ENCODE measurements at places on chromosomes 3 and 15.
A peak's percentile ranks its signal among the peaks of the same experiment; 100 is the strongest.

DNA sequence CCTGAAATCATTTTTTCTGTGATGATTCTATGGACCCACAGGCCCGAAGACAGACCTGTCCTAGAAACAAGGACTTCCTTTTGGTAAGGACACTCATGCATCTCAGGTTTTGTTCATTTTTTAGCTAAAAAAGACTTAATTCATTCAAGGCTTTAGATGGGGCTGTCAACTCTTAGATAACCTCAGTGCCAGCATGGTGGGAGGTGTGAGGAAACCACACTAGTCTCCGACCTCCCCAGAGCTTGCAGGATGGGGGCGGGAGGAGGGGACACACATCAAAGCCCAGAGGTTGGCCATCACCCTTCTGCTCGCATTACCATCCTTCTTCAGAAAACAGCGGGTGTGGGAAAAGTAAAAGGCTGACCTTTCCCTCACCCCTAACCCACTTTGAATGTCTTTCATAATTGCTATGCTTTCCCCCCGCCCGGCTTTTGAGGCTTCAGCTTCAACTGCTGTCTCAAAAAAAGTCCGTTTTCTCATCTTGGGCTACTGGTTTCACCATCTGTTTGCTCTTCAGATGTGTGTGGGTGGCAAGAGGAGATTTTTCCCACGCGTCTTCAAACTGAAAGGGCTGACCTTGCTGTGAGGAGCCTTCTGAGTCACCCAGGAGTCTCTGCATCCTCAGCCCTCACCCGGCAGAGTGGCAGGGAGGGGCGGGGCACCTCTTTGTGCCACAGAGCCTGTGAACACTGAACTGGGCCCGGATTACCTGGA is 27.6 kb upstream of the CXCR6 start:
- peak; percentile 75 for DNase-seq

DNA sequence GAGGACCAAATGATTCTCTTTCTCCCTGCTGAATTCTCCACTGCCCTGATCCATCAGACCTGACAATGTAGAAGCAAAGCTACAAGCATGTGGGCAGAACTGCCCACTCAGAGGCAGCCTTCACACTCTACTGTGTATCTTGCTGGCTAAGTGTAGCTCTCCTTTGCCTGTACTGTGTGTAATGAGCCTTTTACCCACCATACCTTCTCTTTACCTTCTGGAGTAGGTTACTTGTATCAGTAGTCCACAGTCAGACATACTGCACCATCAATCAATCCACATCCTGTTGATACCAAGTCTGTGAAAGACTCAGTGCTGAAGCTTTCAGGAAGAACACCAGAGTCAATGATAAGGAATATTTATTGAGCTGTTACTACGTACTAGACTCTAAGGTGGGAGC is 440.7 kb upstream of the ARHGEF26 start:
- DNase-seq = no peak

DNA sequence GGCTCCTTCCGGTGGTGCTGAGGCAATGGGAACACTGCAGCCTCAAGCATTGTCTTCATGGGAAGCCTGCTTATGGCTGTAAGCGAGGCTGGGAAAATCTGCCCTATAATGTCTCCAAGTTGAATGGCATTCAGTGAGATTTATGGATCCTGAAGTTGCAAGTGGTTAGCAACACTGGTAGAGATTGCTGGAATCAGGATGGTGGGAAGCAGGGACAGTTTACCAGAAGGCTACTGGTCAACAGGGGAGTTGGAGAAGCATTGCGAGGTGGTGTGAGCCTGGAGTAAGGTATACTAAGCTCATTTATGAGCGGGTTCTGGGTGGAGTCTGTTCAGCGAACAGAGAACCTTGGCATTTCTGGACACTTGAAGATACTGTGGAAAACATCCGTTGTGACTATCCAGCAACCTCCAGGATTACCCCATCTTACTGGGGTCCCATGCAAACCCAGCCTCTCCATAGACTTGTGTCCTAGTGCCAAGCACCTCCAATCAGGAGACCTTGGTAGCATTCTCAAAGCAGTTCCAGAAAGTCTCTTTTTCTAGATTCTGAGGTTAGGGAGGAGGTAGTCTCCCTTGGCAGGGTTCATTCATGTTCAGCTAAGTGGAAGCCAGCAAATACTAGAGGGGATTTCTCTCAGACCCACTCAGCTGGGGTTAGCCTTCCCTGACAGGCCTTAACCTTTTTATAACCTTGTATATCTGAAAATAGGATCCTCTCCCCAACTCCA is 7.3 kb downstream of the RPSA start:
- DNase-seq = no peak

GRCh38 chr15:101444807-101445508 is 44.5 kb downstream of the PCSK6 start:
- no peak for DNase-seq

DNA sequence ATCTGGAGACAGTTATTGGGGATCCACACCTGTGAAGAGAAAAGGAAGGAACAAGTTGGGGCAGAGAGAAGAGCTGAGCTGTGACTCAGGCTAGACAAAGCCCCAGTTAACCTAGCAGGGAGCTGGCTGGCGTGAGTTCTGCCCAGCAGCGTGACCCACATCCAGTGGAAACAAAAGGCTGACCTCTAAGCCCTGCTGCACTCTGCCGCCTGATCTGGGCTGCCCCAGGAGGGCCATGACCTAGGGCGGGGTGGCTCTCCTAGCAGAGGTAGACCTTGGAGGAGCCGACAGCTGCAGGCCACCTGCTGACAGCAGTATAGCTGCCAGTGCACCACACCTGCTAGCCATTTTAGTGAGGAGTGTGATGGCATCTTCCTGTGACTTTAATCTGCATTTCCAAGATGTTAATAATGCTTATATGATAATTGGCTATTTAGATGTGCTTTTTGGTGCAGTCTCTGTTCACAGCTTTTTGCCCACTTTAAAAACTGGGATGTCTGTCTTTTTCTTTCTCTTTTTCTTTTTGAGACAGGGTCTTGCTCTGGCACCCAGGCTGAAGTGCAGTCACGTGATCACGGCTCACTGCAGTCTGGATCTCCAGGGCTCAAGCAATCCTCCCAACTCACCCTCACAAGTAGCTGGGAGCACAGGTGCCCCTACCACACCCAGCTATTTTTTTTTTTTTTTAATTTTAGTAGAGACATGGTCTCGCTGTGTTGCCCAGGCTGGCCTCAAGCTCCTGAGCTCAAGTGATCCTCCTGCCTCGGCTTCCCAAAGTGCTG is 78.1 kb downstream of the LSM3 start:
- DNase-seq = no peak

DNA sequence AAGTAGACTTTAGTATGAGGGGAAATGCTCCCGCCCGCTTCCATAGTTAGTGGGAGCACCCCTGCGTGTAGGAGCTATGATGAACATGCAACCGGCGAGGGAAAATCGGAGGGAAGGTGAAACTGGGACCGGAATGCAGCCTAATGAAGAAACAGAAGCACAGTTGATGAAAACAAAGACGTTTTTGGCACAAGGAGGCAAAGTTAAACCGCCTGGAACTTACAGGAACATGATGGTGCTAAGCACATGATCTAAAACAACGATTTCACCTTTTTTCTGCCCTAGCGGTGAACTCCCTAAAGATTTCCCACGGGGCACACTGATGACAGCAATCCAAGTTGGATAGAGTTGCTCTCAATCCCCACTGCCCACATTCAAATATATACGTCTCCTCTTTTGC is 49.4 kb upstream of the SPATA12 start:
- no peak for DNase-seq

DNA sequence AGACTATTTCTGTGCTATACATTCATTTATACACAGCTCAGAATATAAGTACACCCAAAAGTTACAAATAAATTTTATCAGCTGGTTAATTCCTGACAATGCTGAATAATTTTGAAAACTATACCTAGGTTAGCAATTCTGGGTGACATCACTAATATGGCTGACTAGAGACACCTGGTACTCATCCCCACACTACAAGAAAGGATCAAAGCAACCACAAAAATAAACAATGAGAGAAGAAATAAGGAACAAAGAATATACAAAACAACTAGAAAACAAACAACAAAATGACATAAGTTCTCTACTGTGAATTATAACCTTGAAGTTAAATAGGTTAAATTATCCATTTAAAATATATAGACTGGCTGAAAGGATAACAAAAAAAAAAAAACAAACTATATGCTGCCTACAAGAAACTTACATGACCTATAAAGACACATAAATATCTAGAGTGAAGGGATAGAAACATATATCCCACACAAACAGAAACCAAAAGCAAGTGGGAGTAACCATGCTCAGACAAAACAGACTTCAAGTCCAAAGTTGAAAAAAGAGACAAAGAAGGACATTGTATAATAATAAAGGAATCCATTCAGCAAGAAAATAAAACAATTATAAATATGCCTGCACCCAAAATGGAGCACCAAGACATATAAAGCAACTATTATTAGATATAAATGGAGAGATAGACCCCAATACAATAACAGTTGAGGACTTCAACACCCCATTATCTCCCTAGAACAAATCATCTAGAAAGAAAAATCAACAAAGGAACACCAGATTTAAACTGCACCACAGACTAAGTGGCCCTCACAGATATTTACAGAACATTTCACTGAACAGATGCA is 57.8 kb downstream of the IMPG2 start:
- no peak for DNase-seq

DNA sequence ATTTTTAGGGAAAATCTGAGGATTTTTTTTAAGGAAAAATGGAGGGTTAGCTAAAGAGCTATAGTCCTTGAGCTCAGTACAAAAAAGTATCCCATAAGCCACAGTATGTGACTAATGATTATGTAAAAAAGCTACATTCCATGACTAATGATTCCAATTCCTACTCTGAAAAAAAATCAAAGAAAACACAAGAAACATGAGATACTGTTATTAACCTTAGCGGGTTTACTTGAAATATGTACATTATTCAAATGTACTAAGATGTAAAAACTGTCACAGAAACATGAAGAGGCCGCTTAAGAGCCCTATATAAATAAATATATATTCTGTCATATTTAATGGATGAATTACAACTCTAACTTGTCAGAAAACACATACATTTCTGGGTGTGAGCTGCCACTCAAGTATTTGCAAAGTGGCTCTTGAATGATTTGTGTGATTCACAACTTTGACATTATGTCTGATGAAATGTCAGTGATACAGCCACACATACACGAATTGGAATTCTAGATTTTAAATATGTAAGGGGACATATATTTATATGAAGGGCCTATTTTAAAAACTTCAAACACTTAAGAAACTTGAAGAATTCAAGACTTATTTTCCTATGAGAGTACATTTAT is 518.7 kb upstream of the SUCLG2 start:
- no peak for DNase-seq

DNA sequence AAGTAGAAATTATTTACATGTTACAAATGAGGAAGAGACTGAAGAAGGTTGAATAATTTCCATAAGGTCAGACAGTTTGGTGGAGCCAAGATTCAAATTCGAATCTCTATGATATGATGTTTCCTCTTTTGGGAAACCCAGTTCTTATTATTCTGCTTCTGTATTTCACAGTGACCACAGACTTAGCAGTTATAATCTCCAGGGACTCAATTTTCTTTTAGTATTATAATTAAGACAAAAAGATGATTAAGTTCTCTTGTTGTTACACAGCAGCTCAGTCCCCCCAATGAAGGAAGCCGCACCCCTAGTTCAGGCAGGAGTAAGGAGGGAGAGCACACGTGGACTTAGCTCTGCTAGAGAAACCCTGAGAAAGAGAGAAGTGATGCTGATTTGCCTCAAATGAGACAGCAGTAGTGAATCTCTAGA is 130.6 kb downstream of the CCNL1 start:
- DNase-seq = no peak

DNA sequence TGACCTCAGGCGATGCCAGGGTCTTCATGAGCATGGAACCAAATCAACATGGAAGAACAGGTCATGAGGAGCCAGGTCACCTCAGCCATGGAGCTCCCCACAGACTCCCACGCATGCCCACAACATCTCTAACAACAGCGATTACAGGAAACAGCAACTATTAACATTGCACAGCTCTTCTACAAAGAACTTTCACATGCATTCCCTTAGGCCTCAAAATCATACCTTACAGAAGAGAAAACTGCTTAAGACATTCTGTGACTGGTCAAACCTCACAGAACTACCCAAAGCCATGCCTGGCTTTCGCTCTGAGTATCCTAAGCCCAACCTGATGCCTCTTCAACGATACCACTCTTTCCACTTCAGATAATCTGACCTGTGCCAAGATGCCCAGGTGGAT is 117.8 kb downstream of the OXNAD1 start:
- DNase-seq = no peak

DNA sequence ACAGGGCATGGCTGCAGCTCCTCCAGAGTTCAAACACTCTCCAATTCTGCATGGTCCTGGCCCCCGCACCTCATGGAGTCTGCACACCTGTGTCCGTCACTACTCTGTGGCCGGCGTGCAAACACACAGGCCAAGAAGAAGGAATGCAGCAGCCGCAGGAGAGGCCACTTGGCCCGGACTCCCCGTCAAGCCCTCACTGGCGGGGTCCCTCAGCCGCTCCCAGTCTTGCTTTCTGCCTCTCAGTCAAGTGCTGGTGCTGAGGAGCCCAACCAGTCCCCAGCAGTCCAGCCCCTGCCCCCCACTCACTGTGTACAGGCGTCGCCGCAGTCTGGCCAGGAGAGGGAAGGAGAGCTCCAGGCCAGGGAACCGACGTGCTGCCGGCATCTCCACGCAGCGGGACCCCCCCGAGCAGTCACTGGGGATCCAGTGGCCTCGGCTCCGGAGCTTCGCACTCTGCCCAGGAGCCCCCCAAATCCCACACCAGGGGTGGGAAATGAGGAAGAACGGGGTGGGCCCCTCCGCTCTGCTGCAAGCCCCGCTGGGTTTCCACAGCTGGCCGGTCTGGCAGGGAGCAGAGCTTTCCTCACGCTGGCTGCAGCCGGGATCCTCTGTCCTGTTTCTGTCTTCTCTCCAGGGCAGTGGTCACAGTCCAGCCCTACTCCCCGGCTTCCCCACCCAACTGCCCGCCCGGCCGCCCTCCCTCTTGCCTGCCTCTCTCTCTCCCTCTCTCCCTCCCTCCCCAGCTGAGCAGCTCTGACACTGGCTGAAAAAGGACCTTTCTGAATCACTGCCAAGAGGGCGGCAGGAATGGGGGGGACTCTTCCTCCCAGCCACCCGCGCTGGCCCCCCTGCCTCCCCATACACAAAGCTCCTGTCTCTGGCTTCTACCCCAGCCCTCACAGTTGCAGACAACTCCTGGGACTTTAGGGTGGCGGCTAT is 16.0 kb downstream of the TNK2 start:
- no peak for DNase-seq

DNA sequence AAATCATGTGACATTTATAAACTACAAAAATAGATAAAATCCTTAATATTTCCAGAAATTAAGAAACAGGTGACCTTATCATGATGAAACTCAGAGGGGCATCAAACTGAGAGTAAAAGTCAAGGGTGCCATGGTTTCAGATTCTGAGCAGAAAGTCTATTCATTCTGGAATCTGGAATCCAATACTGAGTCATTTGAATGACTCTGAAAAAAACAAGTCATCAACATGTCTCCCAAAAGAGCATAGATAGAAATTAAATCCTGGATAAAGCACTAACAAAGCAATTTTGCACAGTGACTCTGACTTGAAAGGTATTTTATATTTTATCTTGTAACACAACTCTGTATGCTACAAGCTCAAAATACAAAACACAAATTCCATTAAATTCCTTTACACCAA is 23.4 kb downstream of the STAC start:
- no peak for DNase-seq

- DNase-seq = no peak
Observed at GRCh38 chr3:182292591-182292990, 500.7 kb upstream of the ATP11B start.

Data from brain pericyte (primary cell).